ENCODE measurements at places on chromosomes 16 and 17.

DNA sequence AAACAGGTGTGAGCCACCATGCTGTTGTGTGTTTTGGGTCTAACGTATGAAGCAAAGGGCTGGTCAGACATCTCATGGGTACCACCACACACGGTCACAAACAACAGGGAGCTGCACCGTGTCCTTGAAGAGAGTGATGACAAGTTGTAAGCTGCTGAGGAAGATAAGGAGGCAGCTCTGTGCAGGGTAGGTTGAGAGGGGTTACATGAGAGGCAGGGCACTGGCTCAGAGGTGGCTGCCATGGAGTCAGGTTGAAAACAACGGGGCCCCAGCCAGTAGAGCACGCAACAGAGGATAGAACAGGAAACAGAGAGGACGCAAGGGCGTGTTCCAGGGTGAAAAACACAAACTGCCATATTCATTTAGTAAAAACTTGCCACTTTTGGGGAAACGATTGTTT, 52.2 kb downstream of the TRARG1 start:
- no peak for DNase-seq

- peak; percentile 3 for DNase-seq
Observed at GRCh38 chr17:9408868-9409829, 166.5 kb downstream of the STX8 start.

DNA sequence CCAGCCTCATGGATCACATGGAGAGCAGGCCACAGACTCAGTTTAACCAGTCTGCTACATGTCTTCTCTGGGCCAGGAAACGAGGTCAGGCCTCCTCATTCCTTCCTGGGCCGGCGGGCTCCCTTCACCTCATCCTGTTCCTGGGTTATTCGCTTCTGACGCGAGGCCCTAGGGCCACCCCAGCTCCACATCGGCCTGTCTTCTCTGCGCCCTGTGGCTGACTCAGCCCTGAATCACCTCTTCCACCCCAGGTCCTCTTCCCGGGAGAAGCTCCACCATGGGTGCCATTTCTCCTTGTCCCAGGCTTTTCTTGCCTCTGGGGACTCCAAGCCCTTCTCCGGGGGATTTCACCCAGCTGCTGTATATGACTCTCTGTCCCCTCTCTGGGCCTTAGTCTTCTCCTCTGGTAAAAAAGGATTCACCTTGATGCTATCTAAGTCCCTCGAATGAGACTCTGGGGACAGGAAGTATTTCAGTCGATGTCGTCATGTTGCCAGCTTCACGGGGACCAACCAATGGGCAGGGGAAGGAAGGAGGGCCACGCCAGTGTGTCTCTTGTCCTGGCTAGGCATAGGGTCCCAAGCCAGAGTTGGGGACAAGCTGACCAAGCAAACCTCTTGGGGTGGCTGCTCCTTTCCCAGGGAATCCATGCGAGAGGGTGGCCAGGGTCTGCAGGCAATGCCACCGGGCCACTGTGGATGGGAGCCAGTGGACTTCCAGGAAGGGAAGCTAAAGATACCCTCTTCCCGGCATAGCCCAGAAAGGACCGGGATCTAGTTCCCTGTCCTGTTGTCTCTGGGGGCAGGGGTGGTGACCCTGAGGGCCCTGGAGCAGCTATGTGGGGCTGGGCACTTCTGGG, 58.7 kb downstream of the SOCS3 start:
- DNase-seq, result no peak

- DNase-seq, result no peak
Observed at GRCh38 chr16:66911112-66911511, 7.6 kb downstream of the CDH16 start.

DNA sequence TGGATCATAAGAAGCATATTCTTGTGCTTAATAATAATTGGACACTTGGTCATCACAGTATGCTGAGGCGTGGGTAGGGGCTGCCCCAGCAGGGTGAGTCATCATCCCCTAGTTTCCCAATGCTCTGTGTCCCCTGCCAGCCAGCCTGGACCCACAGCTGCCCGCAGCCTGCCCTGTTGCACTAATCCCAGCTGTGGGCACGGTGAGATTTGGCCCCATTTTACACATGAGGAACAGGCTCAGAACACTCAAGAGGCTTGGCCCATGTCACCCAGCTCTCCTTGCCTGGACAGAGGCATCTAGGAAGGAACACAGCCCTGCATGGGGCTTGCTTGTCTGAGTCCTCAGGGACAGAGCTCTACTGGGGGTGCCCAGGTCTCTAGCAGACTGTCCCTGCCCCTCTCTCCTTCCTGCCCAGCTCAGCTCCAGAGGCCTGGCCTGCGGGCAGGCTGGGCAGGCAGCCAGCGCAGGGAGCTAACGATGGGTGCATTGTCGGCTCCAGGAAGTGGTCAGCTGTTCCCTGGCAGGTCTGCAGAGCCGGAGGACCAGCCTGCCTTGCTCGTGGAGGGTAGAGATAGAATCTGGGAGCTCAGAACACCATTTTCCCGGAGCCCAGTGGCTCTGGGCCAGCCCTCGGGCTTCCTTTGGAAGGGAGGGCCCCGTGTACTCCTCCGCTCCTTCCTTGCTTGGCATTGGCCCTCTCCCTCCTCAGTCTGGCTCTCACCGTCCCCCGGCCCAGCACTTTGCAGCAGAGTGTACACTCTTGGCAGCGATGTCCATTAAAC, 189.4 kb downstream of the RAB11FIP4 start:
- DNase-seq, result peak; percentile 87

DNA sequence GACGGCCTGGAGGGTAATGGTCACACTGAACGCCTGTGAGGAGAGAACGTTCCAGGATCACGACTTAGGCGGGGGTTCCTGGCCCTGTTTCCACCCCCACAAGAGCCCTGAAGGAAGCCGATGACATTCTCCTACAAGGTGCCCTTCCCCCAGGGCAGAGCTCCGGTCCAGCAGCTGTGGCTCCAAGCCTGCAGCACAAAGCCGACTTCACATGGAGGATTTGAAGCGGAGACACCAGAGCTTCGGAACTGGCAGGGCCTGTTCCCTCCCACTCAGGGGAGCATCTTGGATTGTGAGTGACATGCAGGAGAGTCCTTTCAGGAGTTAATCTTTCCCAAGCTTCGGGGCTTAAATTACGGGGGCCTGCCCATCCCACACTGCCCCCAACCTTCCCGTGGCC, 5.0 kb downstream of the FADS6 start:
- DNase-seq, result no peak

- DNase-seq, result no peak
Observed at GRCh38 chr16:78815713-78816112, 716.3 kb downstream of the WWOX start.

GRCh38 chr16:72099377-72099818, 5.8 kb downstream of the DHX38 start:
- peak; percentile 12 for DNase-seq

DNA sequence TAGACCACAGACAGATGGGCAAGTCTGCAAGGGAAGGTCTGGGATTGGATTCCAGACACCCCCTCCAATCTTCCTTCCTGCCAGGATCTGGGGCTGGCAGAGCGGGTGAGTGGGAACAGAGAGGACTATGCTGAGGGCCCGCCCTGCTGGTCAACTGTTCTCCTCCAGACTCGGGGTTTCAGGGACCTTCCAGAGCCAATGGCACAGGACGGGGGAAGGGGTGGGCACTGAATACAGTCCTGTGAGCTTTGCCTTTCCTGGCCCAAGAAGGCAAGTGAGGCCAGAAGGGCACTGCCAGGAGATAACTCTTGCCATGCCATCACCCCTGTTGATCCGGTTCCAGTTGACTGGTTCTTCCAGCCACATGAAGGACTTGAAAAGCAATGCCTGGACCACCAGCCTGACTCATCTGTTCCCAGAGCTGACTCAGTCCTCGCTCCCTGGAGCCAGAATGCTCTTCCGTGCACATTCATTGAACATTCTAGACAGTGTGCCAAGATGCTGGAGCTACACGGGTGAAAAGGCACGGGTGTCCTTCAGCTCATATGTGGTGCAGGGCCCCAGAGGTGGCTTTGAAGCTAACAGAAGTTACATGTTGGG, 533 bp upstream of the MEFV start:
- no peak for DNase-seq

DNA sequence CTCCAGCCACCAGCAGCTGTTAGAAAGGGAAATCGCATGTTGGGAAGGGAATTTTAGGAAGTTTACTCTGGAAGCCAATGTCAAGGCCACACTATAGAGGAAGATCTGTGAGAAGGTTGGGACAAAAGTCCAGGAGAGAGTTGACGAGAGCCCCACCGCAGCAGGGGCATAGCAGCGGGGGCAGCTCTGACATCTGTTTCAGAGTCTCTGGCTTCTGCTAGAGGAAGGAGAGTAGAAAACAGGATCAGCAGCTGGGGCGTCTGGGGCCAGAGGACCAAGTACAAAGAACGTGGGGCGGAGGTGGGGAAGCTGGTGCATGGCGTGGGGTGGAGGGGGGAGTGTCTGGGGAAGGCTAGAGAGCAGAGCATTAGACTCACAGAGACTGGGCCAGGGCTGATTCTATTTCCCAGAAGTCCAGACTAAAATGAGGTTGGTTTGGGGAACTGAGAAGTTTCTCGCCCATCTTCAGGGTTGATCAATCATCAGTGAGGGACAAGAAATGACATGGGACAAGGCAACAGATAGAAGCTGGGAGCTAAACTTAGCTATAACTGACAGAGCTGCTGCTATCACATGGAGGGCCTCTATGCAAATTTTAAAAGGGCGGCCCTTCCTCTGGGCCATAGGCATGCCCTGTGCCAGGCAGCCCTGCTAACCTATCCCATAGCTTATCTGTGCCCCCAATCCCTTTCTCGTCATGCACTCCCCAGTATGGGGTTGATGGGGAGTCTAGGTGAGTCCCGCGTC, 1.2 kb downstream of the RABEP2 start:
- DNase-seq, result no peak

GRCh38 chr16:66081775-66082366, 284.6 kb upstream of the CDH5 start:
- no peak for DNase-seq

GRCh38 chr16:77584205-77584859, 138.0 kb upstream of the NUDT7 start:
- DNase-seq, result peak; percentile 48

- DNase-seq, result no peak
Observed at GRCh38 chr17:19304209-19304608, 58.3 kb downstream of the B9D1 start.

GRCh38 chr16:58960034-58960433, 225.9 kb upstream of the GOT2 start:
- DNase-seq, result no peak

DNA sequence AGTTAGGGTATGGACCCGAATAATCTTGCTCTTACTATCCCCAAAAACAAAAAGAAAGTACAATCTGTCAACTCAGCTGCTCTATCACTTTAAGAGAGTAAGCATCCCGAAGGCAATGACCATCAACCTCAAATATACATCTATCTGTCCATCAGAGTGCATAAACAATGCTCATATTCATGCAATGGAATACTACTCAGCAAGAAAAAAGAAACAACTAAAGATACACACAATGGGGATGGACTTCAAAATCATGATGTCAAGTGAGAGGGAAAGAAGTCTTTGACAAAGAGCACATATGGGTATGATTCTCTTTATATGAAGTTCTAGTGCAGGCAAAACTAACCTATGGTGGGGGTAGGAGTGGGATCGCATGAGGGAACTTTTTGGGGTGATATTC, 9.5 kb downstream of the MYO18A start:
- no peak for DNase-seq

GRCh38 chr17:48526608-48527546, 3.9 kb downstream of the HOXB1 start:
- no peak for DNase-seq

GRCh38 chr16:88482630-88483391, 29.7 kb downstream of the ZFPM1 start:
- DNase-seq, result no peak

DNA sequence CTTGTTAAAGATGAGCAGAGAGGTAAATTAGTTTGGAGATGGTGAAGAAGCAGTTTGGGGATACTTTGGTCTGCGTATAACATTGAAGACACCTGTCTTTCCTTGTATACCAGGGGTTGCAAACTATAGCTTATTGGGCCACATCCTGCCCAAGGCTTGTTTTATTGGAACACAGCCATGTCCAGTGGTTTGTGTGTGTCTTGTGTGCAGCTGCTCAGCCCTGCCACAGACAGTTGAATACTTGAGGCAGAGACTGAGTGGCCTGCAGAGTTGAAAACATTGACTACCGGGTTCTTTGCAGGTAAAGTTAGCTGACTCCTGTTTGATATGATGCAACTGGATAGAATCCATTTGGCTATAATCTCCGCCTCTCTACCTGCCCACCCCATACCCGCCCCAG, 224.4 kb downstream of the PRKCA start:
- DNase-seq, result no peak

GRCh38 chr17:82213251-82214011, 789 bp upstream of the CCDC57 start:
- DNase-seq, result peak; percentile 50

GRCh38 chr16:74898659-74899058, 86.3 kb downstream of the WDR59 start:
- DNase-seq, result no peak

DNA sequence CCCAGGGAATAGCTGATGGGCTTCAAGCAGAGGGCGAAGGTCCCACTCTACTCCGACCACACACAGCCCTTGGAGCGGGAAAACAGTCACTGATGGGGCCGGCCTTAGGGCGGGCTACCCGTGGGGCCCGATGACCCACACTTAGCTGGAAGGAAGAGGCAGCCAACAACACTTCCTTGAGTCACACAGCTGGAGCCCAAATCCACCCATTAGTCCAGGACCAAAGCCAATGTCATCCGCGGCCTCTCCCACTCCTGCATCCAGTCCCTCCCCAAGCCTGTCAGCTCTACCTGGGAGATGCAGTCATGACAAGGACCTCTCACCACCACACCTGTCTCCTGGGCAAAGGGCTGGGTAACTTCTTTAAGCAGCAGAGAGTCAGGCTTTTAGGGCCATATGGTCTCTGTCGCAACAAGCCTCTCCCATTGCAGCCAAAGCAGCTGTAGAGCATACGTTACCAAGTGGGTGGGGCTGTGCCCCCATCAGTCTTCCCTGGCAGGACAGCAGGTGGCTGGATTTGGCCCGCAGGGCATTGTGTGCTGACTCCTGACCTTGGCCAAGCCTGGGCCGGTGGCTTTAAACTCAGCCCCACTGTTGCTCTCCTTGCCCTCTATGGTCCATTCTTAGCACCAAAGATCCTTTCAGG, 110.7 kb downstream of the SOCS1 start:
- DNase-seq, result no peak

DNA sequence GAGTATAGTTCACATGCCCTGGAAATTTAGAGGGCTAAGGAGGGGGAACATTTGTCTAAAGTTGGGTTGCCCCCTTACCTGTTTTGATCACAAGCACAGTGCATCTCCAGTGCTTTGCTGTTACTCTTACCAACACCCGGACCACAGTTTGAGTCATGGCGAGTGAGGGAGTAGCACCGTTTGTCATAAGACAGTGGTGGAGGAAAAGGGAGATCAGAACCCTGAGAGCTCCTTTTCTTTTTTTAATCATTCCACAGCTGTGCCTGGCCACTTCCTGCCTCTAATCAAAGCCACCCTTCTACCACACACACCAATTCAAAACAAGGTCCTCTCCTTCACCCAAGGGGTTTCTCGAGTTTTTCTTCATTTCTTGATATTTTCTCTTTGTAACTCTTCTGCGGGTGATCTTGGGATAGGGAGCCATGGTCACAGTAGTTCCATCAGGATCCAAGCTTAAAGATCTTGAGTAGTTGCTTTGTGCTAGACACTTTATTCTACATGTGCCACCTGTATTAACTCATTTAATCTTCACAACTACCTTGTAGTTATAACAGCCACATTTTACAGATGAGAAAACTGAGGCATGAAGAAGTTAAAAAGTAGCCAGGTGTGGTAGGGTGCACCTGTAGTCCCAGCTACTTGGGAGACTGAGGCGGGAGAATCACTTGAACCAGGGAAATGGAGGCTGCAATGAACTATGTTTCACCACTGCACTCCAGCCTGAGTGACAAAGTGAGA, 5.0 kb upstream of the MYL4 start:
- DNase-seq, result no peak

- DNase-seq, result no peak
Observed at GRCh38 chr17:5897275-5897911, 172.8 kb upstream of the WSCD1 start.
